Peyer's patch (tissue), 4 donors: ENCODE measurements at places on chromosomes 13 and 19.

DNA sequence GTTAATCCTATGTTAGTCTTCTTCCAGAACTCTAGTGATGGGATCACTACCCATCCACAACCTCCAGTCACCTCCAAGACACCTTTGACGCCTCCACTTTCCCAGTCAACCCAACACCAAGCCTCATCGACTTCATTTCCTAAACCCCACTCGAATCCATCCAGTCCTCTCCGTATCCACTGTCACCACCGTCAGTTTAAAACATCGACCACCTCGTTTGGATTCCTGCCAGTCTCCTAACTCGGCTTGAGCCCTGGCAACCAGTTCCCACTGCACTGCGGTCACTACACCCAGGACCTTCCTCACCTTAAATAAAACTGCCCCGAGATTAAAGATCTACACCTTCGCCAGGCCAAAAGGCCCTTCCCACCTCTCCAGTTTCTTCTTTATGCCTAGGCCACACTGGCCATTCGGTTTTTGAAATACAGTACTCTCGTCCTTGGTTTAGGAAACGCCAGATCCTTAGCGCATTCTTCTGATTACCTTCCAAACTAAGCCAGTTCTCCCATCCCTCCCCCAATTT lies 1.2 kb downstream of the MTIF3 start:
- H3K4me3 ChIP-seq, result peak overlapping the region; percentile 67
- peak overlapping the region; percentile 99 for H3K27ac ChIP-seq
- no peaks in the 10 kb centered on the region for H3K27me3 ChIP-seq
- H3K36me3 ChIP-seq, result no peaks in the 10 kb centered on the region

DNA sequence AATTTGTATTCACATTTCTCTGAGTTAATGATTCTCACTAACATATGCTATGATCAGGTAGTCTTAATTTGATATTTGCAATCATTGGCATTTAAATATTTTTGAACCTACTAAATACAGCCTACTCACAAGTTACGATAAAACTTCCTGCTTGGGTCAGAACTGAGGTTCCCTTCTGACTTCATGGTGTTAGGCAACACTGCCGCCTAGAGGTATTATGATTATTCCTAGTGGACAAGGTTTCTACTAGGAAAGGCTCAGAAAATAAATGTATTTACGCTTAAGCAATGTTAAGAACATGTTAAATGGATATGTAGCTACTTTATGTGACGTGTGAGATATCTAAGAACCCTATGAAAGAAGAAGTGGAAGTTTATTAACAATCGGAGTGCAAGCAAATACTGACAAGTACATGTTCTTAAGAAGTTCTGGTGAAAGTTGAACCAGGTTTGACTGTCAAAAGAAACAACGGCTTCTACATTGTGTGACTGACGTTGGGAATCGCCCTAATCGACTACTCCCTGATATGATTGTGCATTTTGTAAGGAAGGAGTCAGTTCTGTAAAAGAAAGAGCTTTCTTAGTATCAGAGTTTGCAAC lies 1395.8 kb downstream of the SLITRK5 start:
- DNase-seq, result no peak
- H3K36me3 ChIP-seq, result no peaks in the 10 kb centered on the region
- H3K4me3 ChIP-seq, result no peak overlapping the region
- H3K4me1 ChIP-seq, result no peaks in the 10 kb centered on the region
- H3K27me3 ChIP-seq, result no peaks in the 10 kb centered on the region

DNA sequence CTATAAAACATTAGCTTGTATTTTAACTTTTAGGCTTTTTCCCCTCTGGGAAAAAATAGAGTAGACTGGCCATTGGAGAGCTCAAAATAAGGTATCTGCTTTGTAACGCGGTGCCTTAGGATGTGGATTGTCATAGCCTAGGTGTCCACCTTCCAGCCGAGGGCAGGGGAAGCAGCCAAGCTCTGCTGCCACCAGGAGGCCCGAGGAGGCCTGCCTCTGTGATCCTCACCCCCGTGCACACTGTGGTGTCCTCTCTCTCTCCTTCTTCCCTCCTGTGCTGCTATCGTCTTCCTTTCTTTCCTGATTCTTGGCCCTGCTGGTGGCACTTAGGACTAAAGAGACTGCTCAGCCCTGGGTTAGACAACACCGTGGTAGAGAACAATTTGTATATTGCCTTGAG lies 11.3 kb downstream of the HNRNPM start:
- peaks cover 19% of the 10 kb centered on the region for H3K4me1 ChIP-seq
- H3K4me3 ChIP-seq, result no peak overlapping the region
- DNase-seq, result no peak
- no peak overlapping the region for H3K27ac ChIP-seq
- H3K36me3 ChIP-seq, result no peaks in the 10 kb centered on the region

- no peak overlapping the region for H3K4me3 ChIP-seq
- H3K27ac ChIP-seq, result no peak overlapping the region
- no peak for DNase-seq
- H3K4me1 ChIP-seq, result no peaks in the 10 kb centered on the region
These were observed 20.0 kb upstream of the LGALS14 start for GRCh38 chr19:39684267-39684666.

- H3K27me3 ChIP-seq, result no peaks in the 10 kb centered on the region
- DNase-seq, result no peak
- H3K36me3 ChIP-seq, result no peaks in the 10 kb centered on the region
- no peak overlapping the region for H3K27ac ChIP-seq
- H3K4me3 ChIP-seq, result no peak overlapping the region
- no peaks in the 10 kb centered on the region for H3K4me1 ChIP-seq
These were observed 2.3 kb downstream of the PRAM1 start for GRCh38 chr19:8500158-8500557.

DNA sequence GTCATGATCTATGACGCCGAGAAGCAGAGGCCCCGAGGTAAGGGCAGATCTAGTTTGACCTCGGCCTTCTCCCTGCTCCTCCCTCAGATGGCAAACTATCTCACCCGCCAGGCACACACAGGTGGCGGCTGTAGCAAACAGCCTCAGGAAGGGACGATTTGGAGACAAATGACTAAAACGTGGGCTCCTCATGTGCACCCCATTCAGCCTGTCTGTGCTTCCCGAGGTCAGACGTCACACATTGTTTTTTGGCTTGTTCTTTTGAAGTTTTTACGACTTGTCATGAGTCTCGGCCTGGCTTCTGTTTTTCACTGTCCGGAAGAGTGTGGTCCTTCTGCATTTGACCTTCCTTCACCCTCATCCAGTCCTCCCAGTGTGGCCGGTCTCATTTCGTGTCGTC lies 15.0 kb downstream of the DAZAP1 start:
- no peak overlapping the region for H3K27ac ChIP-seq
- no peak overlapping the region for H3K4me3 ChIP-seq
- no peaks in the 10 kb centered on the region for H3K4me1 ChIP-seq

GRCh38 chr13:49653478-49653877 lies 25.2 kb downstream of the ARL11 start:
- H3K27me3 ChIP-seq, result no peaks in the 10 kb centered on the region
- H3K4me1 ChIP-seq, result no peaks in the 10 kb centered on the region
- H3K27ac ChIP-seq, result no peak overlapping the region
- H3K36me3 ChIP-seq, result no peaks in the 10 kb centered on the region

DNA sequence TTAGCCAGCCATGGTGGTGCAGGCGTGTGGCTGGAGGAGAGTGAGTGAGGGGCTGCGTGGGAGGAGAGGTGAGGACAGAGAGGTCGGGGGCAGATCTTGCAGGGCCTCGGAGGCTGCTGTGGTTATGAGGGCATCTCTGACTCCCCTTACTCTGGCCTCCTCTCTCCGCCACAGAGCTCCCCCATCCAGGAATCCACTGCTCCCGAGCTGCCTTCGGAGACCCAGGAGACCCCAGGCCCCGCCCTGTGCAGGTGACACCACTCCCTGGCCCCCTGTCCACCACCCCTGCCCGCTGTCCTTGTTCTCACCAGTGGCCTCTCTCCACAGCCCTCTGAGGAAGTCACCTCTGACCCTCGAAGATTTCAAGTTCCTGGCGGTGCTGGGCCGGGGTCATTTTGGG lies 7.8 kb downstream of the PTGER1 start:
- no peak overlapping the region for H3K4me3 ChIP-seq
- H3K27me3 ChIP-seq, result no peaks in the 10 kb centered on the region
- H3K36me3 ChIP-seq, result peaks cover 61% of the 10 kb centered on the region

DNA sequence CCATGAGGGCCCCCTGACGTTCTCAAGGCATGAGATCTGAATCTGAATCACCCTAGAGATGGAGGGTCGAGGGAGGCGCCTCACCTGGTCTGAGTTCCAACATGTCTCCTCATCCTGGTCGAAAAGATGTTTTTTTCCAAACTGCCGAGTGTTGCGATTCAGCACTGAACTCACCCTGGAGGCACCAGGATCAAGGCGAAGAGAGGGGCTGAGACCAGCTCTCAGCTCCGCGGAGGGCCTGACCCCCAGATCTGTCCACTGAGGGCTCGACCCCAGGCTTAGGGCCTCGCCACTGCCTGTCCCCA lies 555 bp downstream of the NR2C2AP start:
- H3K27ac ChIP-seq, result peak overlapping the region; percentile 76
- no peak for DNase-seq
- no peaks in the 10 kb centered on the region for H3K36me3 ChIP-seq
- peak overlapping the region; percentile 76 for H3K4me3 ChIP-seq
- H3K27me3 ChIP-seq, result no peaks in the 10 kb centered on the region

DNA sequence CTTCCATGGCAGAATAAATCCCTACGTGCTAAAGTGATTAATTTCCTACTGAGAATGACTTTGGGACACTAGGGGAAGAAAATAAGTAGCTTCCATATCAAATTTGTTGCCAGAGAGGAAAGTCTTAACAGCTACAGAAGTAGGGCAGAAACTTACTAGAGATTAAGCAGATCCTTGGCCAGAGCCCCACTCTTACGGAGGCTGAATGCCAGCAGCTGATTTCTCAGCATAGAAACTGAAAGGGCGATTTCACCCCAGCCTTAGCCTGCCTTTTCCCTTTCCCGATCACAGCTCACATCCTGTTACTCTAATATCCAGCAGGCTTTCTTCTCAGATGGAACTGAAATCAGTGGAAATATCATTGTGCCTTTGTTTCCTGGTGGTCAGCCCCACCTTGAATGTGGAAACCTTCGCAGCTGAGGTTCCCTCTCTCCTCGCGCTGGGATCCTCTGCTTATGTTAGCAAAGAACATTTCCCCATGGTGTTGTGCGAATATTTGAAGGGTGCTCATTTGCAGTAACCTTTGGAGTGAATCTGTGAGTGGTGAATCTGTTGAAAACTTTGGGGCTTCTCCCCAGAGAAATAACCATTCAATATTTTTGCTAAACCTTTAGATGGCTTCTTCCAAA lies 8.4 kb downstream of the FAM124A start:
- no peak for DNase-seq
- H3K4me3 ChIP-seq, result no peak overlapping the region

DNA sequence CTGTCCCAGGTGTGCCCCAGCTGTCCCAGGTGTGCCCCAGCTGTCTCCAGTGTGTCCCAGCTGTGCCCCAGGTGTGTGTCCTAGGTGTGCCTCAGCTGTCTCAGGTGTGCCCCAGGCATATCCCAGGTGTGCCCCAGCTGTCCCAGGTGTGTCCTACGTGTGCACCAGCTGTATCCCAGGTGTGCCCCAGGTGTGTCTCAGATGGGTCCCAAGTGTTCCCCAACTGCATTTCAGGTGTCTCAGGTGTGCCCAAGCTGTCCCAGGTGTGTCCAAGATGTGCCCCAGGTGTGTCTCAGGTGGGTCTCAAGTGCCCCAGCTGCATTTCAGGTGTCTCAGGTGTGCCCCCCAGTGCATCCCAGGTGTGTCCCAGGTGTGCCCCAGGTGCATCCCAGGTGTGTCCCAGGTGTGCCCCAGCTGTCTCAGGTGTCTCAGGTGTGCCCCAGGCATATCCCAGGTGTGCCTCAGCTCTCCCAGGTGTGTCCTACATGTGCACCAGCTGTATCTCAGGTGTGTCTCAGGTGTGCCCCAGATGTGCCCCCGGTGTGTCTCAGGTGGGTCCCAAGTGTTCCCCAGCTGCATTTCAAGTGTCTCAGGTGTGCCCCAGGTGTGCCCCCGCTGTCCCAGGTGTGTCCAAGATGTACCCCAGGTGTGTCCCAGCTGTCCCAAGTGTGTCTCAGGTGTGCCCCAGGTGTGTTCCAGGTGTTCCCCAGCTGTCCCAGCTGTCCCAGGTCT lies 1.3 kb upstream of the GRK1 start:
- H3K4me3 ChIP-seq, result no peak overlapping the region
- H3K36me3 ChIP-seq, result no peaks in the 10 kb centered on the region
- DNase-seq, result peak; percentile 29
- H3K27me3 ChIP-seq, result no peaks in the 10 kb centered on the region
- no peak overlapping the region for H3K27ac ChIP-seq

- no peaks in the 10 kb centered on the region for H3K27me3 ChIP-seq
- no peak for DNase-seq
These were observed 38.9 kb downstream of the TMED1 start for GRCh38 chr19:10797078-10797477.

DNA sequence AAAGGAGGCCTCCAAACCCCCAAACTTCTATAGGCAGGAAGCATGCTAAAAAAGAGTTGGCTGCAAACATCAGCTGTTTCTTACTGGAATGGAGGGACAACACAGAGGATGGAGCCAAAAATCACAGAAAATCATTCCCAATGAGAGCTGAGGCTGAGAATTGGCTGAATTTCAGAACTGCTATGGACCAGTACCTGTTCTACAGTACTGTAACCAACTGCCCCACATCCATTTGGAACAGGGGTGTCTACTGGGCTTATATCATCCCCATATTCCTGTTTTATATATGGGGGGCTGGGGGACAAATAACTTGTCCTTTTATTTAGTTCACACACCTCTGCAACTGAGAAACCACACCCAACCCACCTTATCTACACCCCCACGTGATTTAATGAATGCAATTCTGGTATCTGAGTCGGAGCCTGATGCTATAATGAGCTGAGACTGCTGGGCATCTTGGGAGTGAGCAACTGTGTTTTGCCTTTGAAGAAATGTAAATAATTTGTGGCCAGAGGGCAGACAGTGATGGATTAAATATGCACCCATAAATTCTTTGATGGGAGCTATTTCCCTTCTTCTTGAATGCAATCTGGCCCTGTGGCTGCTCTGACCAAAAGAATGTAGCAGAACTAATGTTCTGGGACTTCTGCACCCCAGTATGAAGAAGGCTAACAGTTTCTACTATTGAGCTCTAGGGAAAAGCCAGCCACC lies 82.6 kb downstream of the TBC1D4 start:
- H3K27me3 ChIP-seq, result no peaks in the 10 kb centered on the region
- no peaks in the 10 kb centered on the region for H3K36me3 ChIP-seq
- no peaks in the 10 kb centered on the region for H3K4me1 ChIP-seq
- H3K27ac ChIP-seq, result no peak overlapping the region
- no peak overlapping the region for H3K4me3 ChIP-seq

GRCh38 chr13:76735641-76736040 lies 150.6 kb downstream of the KCTD12 start:
- H3K27ac ChIP-seq, result no peak overlapping the region
- DNase-seq, result no peak
- no peaks in the 10 kb centered on the region for H3K4me1 ChIP-seq
- H3K36me3 ChIP-seq, result no peaks in the 10 kb centered on the region
- no peak overlapping the region for H3K4me3 ChIP-seq

GRCh38 chr13:109393045-109393444 lies 393.3 kb downstream of the IRS2 start:
- no peaks in the 10 kb centered on the region for H3K27me3 ChIP-seq
- no peak for DNase-seq
- H3K36me3 ChIP-seq, result no peaks in the 10 kb centered on the region
- no peak overlapping the region for H3K27ac ChIP-seq
- no peak overlapping the region for H3K4me3 ChIP-seq
